Umbilical cord (tissue), 2 donors: ENCODE measurements at places on chromosomes 2 and 18. TPM values are rescaled to one million over a fixed set of nuclear protein-coding genes. Genes with fewer than 3 reads are reported as not detected.
A peak's percentile ranks its signal among the peaks of the same experiment; 100 is the strongest.

- no peak for DNase-seq
Observed at GRCh38 chr2:239904496-239904895, 120.6 kb downstream of the NDUFA10 start.

- no peak for DNase-seq
Observed at GRCh38 chr2:46015671-46016070, 281.5 kb upstream of the EPAS1 start.

- DNase-seq: peak; percentile 74
Observed at GRCh38 chr2:36456227-36457175, 100.9 kb downstream of the CRIM1 start.

DNA sequence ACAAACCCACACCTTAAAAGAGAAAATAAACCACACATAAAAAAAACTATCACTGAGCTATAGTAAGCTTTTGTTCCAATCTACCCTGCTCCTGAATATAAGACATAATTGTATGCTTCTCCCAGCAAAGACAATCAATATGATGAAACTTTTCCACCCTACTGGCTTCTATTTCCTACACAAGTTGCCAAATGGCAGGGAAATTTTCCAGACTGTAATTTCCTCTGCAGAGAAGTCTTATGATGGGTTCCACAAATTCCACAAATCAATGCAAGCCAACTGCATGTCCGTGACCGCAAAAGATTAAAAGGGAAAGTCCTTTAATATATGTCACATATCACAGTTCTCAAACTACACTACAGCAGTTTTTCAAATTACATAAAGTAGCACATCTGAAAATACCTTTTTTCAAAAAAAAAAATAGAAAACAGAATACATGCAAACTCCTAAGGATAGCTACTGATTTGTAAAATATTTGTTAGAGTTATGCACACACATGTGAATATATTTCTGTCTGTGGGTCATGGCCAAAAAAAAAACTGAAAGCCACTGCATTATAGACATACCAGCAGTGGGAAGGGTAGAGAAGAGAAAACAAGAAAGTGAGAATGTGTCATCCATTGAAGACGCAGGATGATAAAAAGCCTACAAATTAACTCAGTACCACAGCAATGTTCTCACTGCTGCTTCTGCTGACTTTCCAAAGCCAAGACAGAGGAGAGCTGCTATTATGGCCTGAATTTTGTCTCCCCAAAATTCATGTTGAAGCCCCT is 61.4 kb downstream of the RPL31 start:
- DNase-seq: peak; percentile 11

- peak; percentile 44 for DNase-seq
Observed at GRCh38 chr18:50559752-50560680, at the start of gene MAPK4. Gene MAPK4, plus strand, starts transcription at chr18:50560087. Its CDS starts 103,872 bp downstream, at chr18:50663959.

GRCh38 chr2:35409762-35410161 is 945.8 kb upstream of the CRIM1 start:
- no peak for DNase-seq

Gene SCN2A
- total RNA-seq: 10.1 TPM

Gene CXCR1
- total RNA-seq: 2.9 TPM

Gene CD302
- total RNA-seq: 19.7 TPM

DNA sequence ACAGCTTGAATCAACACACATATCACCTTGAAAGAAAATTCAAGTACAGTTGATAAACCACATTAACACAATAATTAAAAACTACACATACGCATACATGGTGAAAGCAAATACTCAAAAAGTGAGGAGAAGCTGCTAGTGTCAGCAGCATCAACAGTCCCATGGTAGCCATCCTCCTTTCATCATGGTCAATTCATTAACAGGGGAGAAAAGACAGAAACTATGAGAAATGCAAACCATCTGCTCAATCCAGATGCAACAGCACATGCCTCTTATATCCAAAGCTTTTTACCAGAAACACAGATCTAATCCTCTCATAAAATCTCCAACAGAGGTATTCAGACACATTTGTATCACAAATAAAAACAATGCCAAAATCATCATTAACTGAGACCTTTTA is 81.9 kb upstream of the CHRNA1 start:
- DNase-seq: peak; percentile 78

Gene FSHR
- not detected for total RNA-seq

- DNase-seq: no peak
Observed at GRCh38 chr2:188481474-188481873, 189.8 kb downstream of the GULP1 start.

GRCh38 chr2:215423234-215423633 is 12.6 kb downstream of the FN1 start:
- DNase-seq: no peak

- no peak for DNase-seq
Observed at GRCh38 chr18:62245177-62245576, 58.1 kb downstream of the RELCH start.

DNA sequence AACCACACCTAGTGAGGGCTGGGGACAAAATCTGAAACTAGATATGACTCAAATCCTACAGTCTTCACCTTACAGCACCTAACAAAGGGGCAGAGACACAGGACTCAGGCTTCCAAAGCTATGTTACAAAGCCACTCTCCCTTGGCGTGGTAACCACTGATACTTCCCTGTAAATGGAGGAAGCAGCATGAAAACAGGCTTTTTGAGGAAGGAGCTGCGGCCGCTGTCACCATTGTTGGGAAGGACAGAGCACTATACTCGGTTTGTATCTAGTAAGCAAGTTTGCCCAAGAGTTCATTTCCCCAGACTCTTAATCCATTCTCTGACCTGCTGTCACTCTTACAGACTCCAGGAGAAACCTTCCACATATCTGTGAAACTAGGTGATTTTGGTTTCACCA is 60.3 kb downstream of the LONRF2 start:
- peak; percentile 20 for DNase-seq

GRCh38 chr18:51610481-51610880 is 413.0 kb upstream of the MEX3C start:
- DNase-seq: no peak

DNA sequence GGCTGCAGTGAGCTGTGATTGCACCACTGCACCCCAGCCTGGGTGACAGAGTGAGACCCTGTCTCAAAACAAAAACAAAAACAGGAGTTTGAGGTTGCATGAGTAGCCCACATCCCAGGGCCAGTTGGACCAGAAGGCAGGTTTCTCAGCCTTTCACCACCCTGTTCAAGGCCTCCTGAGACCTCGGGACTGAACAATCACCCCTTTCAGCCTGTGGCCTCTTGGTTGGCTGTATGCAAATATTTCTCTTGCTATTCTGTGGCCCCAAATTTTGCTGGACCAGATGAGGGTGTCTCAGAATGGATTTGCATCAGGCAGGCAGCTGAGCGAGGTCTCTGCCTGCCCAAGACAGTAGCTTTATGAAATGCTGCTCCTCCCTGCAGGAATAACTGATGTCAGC is 56.9 kb downstream of the DPYSL5 start:
- no peak for DNase-seq

Gene CCDC74A
- not detected for total RNA-seq
